HFFc6 (cell line): ENCODE measurements at places on chromosomes 2 and 18. TPM values are rescaled to one million over a fixed set of nuclear protein-coding genes. Genes with fewer than 3 reads are reported as not detected.

- no peaks in the 10 kb centered on the region for H3K27me3 ChIP-seq
- H3K4me3 ChIP-seq = peak overlapping the region; percentile 94
- no peaks in the 10 kb centered on the region for H3K36me3 ChIP-seq
- no peak for DNase-seq
Measured at GRCh38 chr2:176002688-176003210, 682 bp upstream of the LNPK start.

- no peak overlapping the region for H3K27ac ChIP-seq
- H3K27me3 ChIP-seq = no peaks in the 10 kb centered on the region
- no peaks in the 10 kb centered on the region for H3K4me1 ChIP-seq
- no peaks in the 10 kb centered on the region for H3K36me3 ChIP-seq
- no peak overlapping the region for H3K4me3 ChIP-seq
- DNase-seq = no peak
Measured at GRCh38 chr18:64180171-64180570, 31.3 kb upstream of the LINC00305 start.

The MARCHF4 gene
- 43.2 to 70.3 TPM (median 49.1 TPM) in 3 replicates for total RNA-seq

The PNKD gene
- 60.1 and 62.8 TPM in 2 replicates for total RNA-seq
